ENCODE measurements at places on chromosomes 3 and 15. TPM values are rescaled to one million over a fixed set of nuclear protein-coding genes. Genes with fewer than 3 reads are reported as not detected.

GRCh38 chr3:71258116-71258515 is 325.4 kb downstream of the FOXP1 start:
- no peak overlapping the region for H3K27ac ChIP-seq
- no peak overlapping the region for H3K4me3 ChIP-seq
- no peak for DNase-seq
- peaks cover 20% of the 10 kb centered on the region for H3K4me1 ChIP-seq

- no peaks in the 10 kb centered on the region for H3K27me3 ChIP-seq
- peaks cover 35% of the 10 kb centered on the region for H3K4me1 ChIP-seq
- H3K36me3 ChIP-seq: no peaks in the 10 kb centered on the region
- DNase-seq: no peak
- H3K27ac ChIP-seq: peak overlapping the region; percentile 65
Observed at GRCh38 chr15:85331655-85332285, 48.6 kb upstream of the AKAP13 start.

The ERICH6 gene
- not detected for total RNA-seq

The IRAK2 gene
- total RNA-seq: 3.6 TPM

The STAC gene
- 0.62 TPM for total RNA-seq

DNA sequence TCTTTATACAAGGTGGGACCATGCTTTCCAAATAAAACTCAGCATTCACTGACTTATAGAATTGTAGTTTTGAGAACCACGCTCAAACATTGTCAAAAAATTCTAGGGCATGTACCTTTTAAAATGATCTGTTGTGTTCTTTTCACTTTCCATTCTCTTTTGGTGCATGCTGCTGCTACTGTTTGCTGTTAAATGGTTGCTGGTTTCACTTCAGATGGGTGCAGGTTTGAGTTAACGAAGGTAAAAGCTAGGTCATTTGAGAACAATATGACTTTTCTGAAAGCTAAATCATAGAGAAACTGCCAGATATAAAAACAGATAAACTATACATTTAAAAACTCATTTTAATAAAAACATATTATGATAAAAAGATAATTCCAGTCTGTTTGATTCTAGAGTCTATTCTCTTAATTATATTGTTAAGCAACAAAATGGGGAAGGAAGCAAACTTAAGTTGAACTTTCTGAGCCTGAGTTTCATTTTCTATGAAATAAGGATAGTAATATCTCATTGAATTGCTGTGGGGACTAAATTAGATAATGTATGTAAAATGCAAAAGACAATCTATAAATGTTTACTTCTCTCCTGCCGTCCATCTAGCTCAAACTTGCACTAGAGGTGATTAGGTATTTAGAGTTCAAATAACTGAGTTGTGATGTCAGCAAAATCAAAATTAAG is 82.4 kb downstream of the OXSM start:
- no peaks in the 10 kb centered on the region for H3K4me1 ChIP-seq
- H3K27ac ChIP-seq: no peak overlapping the region
- DNase-seq: no peak
- no peak overlapping the region for H3K4me3 ChIP-seq

The MYO5C gene
- total RNA-seq: 4.1 TPM

GRCh38 chr3:159080821-159081220 is 279.0 kb downstream of the MFSD1 start:
- H3K4me1 ChIP-seq: no peaks in the 10 kb centered on the region
- H3K4me3 ChIP-seq: no peak overlapping the region

The GOLGA8K gene
- not detected for total RNA-seq

DNA sequence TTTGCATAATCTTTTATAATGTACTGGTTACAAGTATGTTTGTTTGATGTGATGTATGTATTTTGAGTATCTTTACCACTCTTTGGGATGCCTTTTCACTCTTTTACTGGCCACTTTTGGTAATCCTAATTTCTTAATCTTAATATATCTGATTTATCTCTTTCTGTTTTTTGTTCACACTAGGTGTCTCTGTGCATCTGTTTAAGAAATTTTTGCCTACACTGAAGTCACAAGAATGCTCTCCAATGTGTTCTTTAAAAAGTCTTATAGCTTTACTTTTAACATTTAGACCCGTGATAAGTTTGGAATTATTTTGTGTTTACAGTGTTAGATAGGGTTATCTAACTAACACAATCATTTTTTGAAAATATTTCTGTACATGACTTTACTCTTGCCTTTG is 659.1 kb downstream of the SI start:
- H3K27me3 ChIP-seq: no peaks in the 10 kb centered on the region
- no peaks in the 10 kb centered on the region for H3K4me1 ChIP-seq
- DNase-seq: no peak
- no peak overlapping the region for H3K4me3 ChIP-seq
- H3K27ac ChIP-seq: no peak overlapping the region

DNA sequence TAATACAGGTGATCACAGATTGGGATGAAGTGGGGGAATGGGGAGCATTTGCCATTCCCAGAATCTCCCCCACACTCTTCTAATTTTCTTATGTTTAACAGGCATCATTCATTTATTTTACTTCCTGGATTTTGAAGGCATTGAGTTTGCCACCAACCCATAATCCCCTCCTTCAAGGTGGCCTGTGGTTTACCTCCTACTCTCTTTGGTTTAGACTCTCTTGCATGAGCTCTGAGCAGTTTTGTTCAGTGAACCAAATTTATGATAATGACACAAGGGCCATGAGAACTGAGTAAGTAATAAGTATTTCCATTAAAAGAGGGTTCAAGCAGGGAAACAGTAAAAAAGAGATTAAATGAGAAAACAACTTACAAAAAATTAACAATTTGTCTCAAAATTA is 703.1 kb upstream of the CFAP20DC start:
- H3K4me1 ChIP-seq: no peaks in the 10 kb centered on the region
- H3K27me3 ChIP-seq: no peaks in the 10 kb centered on the region

The FAM81A gene
- total RNA-seq: not detected

DNA sequence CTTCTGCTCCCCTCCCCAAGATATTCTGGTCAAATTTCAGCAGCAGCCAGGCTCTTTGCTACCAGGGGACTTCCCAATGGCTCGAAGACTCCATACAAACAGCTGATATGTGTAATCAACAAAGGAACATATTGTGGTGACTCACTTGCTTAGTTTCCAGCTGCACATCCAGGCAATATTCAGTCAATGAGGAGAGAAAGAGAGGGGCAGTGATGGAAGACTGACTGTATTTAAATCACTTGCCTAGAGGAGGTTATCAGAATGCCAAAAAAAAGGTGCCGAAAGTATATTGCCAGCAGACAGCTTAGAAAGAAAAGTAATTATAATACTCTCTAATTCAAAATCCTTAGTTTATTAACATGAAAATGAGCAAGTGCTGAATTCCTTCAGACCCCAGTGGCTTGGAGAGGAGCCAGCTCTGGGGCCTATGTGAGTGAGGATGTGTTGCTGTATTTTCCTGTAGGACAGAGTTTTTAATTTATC is 236.5 kb downstream of the LRTM1 start:
- H3K36me3 ChIP-seq: no peaks in the 10 kb centered on the region
- no peak overlapping the region for H3K4me3 ChIP-seq
- no peak for DNase-seq
- no peaks in the 10 kb centered on the region for H3K4me1 ChIP-seq
- no peaks in the 10 kb centered on the region for H3K27me3 ChIP-seq

The KIF15 gene
- 1.1 TPM for total RNA-seq

DNA sequence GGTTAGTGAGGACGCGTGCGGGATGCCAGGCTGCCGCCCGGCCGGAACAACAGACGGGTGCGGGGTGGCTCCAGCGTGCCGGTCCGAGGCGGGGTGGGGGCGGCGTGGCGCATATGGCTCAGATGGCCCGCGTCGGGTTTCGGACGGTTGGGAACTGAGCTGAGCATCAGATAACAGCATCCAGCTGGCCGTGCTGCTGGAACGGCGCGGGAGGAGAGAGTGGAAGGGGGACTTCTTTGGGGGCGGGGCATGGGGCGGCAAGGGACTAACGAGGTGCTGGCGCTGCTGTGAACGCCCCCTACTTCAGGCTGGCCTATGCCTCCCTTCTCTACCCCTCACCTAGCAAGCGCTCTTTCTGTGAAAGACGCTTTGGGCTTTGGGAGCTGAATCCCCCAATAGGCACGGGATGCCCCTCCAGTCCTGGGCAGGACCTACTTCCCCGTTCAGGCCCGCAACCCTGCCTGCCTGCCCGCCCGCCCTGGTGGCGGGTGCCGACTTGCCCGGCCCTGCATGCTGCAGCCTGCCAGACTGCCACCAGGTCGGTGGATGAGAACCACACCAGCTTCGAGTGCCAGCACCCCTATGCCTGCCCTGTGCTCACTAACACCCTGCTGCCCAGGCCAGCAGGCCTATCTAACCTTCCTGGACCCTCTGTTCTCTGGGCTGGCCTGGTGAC is 542 bp downstream of the INKA1 start:
- DNase-seq: peak; percentile 45
- peaks cover 41% of the 10 kb centered on the region for H3K4me1 ChIP-seq
- no peaks in the 10 kb centered on the region for H3K27me3 ChIP-seq
- peak overlapping the region; percentile 78 for H3K27ac ChIP-seq
- peaks cover 3% of the 10 kb centered on the region for H3K36me3 ChIP-seq

- no peaks in the 10 kb centered on the region for H3K27me3 ChIP-seq
- no peak overlapping the region for H3K4me3 ChIP-seq
- no peak for DNase-seq
- H3K27ac ChIP-seq: no peak overlapping the region
- H3K36me3 ChIP-seq: no peaks in the 10 kb centered on the region
- no peaks in the 10 kb centered on the region for H3K4me1 ChIP-seq
Observed at GRCh38 chr3:88996691-88997090, 110.7 kb upstream of the EPHA3 start.

DNA sequence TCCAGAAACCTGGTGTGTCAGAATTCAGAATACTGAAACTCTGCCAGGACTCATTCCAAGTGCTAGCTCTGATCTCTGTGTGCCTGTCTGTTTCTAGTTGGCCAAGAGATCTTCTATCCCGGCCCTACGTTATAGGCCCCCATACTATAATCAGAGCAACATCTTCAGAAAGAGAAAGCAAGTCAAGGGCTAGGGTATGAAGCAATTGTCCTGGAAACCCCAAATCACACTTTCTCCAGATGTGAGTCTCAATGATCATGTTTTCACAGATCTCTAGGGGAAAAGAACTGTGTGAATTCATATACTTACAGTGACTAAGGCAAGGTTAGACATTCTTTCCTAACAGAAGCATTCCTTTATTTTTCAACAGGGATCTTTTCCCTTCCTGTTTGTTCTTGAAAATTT is 309.7 kb downstream of the SLC9A9 start:
- H3K4me1 ChIP-seq: peaks cover 3% of the 10 kb centered on the region

DNA sequence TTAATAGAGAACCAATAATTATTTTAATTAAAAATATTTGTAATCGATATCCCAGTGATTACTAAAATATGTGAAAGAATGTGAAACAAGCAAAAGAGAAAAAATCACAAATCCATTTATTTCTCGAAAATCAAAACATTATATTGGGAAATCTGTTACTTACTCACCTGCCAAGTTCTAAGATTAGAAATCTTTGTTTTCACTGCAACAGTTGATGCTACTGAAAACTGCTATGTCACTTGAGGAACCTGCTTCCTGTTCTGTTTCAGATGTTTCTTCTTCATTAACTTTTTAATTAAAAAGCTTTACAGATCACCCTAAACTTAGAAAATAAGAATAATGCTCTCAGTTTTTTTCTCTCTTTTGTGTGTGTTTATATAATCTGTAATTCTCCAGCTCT is 13.7 kb upstream of the DPH6 start:
- H3K36me3 ChIP-seq: no peaks in the 10 kb centered on the region
- no peaks in the 10 kb centered on the region for H3K4me1 ChIP-seq
- no peak for DNase-seq
- no peak overlapping the region for H3K4me3 ChIP-seq
- H3K27ac ChIP-seq: no peak overlapping the region
- peaks cover 3% of the 10 kb centered on the region for H3K27me3 ChIP-seq

DNA sequence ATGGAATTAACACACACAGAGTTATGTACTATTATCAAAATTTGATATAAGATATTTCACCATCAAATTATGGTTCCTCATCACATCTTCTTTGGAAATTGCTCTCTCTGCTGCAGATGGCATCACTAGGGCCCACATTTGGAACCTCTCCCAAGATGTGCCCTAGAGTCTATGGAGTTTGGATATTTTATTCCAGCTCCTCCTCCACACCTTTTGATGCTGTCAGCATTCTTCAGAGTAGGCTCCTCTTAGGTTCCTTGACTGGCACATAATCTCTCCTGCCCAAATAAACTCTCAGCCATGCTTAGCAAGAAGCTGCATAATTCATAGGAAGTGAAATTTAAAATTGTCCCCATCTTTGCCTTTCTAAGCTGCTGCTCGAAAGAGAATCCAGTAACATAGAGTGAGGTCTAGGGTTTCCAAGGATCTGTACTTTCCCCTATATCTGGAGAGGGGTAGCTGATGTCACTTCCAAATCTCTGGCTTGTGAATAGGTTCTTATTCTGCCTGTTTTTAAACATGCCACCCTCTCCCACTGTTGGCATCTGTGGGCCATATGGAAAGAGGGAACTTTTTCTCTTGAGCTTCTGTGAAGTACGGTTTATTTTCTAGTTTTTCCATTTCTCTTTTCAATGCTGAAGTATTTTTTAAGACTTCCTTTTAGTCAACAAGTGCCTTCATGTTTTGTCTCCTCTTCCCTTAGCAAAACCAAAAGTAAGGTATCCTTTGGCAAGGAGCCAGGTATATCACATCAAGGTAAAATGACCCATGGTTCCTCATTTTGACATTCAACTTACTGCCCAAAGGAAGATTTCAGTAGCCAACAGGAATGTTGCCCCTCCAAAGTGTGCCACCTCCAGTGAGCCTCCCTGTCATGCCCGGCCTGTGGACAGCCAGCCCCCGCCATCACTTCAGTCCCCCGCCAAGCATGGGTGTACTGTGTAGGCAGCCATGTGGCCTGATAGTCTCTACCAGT is 75.3 kb upstream of the C2CD4B start:
- H3K36me3 ChIP-seq: no peaks in the 10 kb centered on the region
- H3K27me3 ChIP-seq: peaks cover 7% of the 10 kb centered on the region
- H3K4me3 ChIP-seq: no peak overlapping the region
- H3K4me1 ChIP-seq: no peaks in the 10 kb centered on the region
- DNase-seq: no peak

- no peak for DNase-seq
- no peaks in the 10 kb centered on the region for H3K36me3 ChIP-seq
- H3K27ac ChIP-seq: no peak overlapping the region
- H3K27me3 ChIP-seq: no peaks in the 10 kb centered on the region
- no peaks in the 10 kb centered on the region for H3K4me1 ChIP-seq
Observed at GRCh38 chr3:123635217-123635616, 50.4 kb upstream of the HACD2 start.

GRCh38 chr3:101602731-101603130 is 28.8 kb downstream of the PCNP start:
- H3K4me1 ChIP-seq: no peaks in the 10 kb centered on the region
- no peaks in the 10 kb centered on the region for H3K27me3 ChIP-seq
- no peak overlapping the region for H3K4me3 ChIP-seq
